WTC11 (cell line): ENCODE measurements at places on chromosomes 3 and 15. TPM values are rescaled to one million over a fixed set of nuclear protein-coding genes. Genes with fewer than 3 reads are reported as not detected.

The CMTM7 gene
- 19.9 to 24.0 TPM (median 23.4 TPM) in 3 replicates for total RNA-seq

The CPB1 gene
- total RNA-seq: 4.1 to 7.6 TPM (median 5.0 TPM) in 3 replicates

DNA sequence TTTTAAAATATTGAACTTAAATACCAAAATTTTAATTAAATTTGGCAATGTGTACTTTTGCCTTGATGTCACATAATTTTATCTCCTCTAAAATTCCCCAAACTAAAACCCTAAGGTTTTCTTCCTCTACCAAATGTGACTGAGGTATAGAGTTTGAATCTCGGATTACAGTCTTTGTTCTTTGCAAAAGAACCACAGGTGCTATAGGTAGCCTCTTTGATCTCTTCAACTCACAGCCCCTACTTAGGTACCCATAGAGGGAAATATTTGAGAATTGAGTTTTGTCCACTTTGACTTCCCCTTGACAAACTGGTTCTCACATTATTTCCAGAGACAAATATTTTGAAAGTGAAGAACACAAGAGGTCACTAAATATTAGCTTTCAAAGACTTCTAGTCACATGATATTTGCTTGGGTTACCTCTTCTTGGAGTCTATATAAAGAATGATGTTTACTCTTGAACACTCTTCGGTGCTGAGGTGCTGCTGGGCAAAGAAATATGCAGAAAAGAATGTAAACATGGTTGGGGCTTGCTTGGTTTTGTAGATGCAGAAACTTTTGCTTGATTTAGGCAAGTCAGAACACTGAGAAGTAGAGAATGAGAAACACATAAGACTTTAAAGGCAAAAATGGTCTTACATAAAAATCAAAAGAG, 120.8 kb upstream of the MCTP2 start:
- no peak for DNase-seq

The LIPH gene
- 0.07 to 0.27 TPM (median 0.11 TPM) in 3 replicates for total RNA-seq

DNA sequence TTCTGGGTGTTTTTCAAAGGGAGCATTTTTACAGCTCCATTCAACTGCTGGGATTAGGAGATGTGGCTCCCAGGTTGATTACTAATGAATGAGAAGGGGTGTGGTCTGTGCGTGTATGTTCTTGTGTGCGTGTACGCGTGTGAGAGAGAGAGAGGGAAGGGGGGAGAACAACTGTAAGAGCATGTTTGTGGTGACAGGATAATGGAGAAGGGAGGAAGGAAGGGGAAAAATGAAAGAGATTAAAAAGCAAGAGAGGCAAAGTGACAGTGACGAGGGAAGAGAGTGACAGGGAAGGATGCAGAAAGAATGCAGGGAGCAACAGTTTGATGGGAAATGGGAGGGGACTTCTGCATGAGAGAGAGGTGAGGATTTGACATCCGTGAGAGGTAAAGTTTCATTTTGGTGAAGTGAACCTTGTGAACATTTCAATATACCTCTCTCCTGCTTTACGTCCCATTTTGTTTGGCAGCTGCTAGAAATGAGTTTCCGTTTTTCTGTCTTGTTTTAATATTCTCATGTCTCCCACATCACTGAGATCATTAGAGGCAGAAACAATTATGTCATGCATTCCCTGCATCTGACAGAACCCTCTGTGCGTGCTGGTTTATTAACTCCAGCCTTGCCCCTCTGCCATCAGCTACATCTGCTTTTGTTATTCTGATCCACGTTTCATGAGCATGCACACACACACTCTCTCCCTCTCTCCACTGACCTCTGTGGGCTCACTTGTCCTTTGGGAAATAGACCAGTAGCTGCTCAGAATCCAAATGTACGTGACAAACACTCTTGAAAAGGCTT, 161.6 kb downstream of the GAP43 start:
- DNase-seq: no peak

DNA sequence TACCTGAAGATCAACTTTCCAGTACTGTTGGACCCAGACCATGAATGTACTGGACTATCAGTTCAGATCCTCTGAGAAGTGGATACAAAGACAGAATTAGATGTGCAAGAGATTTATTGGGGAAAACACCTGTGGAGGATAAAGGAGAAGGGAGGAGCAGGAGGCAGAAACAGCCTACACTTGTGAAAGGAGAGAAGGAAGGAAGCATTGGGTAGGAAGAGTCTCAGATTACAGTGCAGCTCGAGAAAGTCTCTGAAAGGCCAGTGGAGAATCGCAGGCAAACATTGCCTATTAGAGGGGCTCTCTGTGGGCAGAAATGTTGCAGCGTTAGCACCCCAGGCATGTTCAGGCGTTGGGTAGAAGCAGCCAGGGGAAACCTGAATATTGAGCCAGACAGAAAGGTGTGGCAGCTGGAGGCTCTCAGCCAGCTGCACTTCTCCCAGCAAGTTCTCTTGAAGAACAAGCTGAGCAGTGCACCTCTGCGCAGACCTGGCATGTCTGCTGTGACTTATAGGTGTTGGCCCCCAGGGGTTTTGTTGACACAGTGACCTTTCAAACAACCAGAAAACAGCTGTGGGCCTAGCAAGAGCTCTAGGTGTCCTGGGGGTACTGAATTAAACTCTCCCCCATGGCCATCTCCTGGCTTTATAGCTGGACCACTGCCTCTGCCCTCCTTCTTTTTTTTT, 7.0 kb downstream of the CHST14 start:
- DNase-seq: no peak

GRCh38 chr15:59528429-59528828, 83.2 kb upstream of the GCNT3 start:
- no peak for DNase-seq

DNA sequence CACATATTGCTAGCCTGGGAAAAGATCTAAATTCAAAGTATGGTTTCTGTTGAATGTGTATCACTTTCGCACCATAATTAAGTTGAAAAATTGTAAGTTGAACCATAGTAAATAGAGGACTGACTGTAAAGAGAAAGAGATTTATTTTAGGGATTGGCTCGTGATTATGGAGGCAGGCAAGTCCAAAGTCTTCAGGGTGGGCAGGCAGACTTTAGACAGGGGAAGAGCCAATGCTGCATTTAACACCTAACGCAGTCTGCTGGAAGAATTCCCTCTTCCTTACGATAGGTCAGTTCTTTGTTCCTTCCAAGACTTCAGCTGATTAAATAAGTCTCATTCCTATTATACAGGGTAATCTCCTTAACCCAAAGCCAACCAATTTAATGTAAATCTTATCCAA, 15.8 kb downstream of the C3orf85 start:
- no peak for DNase-seq

DNA sequence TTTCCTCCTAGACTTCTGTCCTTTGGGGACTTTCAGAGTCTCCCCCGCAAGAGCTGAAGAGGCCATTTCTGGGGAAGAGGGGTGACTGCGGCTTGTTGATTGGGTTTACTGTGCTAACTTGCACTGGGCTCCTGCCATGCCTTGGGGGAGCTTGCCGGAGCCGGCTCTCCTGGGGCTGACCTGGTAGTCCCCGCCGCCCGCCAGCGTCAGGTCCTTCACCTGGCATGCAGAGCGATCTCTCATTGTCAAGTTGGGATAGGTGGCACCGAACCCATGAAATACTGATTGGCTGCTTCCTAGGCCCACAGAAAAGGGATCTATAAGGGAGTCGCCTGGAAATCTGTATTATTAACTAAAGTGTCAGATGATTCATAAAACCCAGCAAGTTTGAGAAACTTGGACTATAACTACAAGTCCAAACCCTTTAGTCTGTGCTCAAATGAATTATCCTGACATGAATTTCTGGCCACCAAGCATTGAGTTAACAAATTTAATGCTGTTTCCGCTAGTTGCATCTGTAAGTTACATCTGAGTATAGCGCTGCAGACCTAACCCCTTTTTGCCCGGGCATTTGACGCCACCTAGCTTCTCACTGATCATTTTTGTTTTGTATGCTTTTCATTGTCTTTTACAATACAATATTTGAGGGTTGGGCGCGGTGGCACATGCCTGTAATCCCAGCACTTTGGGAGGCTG, 607 bp upstream of the IMP3 start:
- peak; percentile 68 for DNase-seq

The GOLGA8O gene
- total RNA-seq: not detected in 3 replicates

- DNase-seq: no peak
These were observed 206.4 kb downstream of the NAALADL2 start for GRCh38 chr3:175065497-175065896.

DNA sequence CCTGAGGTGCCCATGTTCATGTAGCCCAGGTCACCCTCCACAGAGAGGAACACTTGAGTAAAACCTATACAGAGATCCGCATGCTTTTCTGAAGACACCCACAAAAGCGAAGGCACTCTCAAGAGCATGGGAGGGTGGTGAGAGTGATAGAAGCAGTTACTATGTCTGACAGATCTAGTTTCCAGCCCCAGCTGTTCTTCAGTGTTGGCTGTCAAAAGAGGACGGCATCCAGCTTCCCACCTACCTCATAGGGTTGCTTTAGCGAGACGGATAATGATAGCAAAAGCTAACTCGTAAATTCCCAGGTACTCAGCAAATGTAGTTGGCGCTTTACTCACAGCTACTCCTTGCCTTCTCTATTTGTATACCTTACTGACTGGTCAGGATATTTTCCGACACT, 3.0 kb upstream of the MEX3B start:
- DNase-seq: no peak

- no peak for DNase-seq
These were observed 63.8 kb upstream of the ACP3 start for GRCh38 chr3:132253262-132253878.

DNA sequence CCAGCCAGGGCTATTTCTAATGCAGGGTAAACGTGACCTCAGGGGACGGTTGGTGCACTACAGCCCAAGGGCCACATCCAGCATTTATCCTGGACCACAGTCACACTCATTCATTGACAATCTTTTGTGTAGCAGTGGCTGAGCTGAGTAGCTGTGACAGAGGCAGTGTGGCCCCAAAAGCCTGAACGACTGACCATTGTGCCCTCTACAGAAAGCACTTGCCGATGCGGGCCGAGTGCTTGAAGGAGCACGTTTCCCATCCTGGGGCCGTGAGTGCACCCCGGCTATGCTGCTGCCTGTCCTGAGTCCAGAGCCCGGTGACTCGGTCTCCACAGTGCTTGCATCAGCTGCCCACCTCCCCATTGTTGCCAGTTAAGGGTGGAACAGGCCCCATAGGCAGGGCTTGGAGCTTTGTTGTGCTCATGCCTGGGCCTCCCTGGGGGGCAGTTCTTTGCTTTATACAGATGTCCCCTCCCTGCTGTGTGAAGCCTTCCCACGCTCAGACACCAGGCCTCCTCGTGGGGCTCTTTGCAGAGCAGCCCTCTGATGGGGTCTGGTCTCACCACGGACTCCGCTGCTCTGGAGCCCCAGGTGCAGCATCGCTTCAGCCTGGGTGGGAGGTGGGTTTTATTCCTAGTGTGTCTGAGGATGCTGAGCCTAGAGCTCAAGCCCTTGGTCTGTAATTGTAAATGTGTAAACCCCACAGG, 13.0 kb upstream of the SNRPA1 start:
- no peak for DNase-seq
